ENCODE measurements at places on chromosomes 2 and 18.

DNA sequence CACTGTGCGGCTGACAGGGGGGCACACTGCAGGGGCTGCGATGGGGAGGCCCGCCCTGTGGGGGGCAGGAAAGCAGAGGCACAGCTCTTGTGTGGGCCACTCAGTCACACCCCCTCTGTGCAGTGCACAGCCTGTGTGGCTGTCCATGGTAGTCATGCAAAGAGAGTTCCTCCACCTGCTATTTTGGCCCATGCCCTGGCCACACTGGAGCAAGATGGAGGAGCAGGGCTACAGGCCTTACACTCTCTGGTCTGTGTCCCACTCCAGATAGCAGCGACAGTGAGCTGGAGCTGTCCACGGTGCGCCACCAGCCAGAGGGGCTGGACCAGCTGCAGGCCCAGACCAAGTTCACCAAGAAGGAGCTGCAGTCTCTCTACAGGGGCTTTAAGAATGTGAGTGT lies 28.5 kb upstream of the FAHD2A start:
- DNase-seq: no peak

DNA sequence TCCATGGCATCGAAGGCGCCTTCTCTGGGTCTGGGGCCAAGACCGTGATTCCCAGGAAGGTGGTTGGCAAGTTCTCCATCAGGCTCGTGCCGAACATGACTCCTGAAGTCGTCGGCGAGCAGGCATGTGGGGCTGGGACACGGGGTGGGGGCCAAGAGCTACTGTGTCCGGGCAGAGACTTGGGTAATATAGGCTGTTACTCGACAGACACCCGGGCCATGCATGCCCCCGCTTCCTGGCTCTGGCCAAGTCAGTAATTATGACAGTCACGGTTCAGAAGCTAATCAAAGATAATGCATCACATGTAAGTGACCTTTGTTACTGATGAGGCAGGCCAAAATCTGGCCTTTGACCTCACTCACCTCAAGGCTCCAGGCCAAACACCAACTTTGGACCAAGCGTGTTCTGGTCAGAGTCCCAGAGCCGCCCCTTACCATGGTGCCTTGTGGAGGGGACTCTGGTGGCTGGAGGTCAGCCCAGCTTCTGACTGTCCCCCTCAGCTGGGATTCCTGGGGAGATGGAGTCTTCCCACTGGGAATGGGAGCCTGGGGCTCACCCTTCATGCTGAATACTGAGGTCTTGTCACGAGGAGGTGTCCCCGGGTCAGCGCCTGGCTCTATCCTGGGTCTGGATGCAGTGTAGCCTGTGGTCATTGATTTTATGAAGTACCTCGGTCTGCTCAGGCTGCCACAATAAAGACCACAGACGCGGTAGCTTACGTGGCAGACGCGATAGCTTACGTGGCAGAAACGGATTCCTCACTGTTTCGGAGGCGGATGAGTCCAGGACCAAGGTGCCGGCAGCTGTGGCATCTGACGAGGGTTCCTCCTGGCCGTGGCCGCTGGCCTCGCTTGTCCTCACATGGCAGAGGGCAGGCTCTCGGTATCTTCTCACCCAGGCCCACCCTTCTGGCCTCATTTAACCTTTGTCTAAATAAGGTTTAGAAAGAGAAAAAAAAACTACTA lies 17.7 kb upstream of the CNDP1 start:
- DNase-seq: no peak

DNA sequence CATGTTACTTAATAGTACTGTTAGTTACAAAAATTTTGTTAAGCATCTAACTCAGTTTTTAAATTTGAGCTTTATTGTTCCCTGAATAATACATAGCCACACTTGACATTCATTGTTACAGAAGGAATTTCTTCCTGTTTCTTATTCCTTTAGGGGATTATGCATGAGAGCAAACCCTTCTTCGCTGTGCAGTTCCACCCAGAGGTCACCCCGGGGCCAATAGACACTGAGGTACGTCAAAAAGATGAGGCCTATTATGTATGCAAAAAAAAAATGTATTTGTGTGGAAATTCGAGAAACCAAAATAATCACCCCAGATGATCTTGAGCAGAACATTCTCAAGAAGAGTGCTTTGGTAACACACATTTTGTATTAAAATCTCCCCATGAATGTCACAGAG lies 36.3 kb downstream of the CPS1 start:
- DNase-seq: no peak

GRCh38 chr2:44947028-44947375 lies 5.5 kb downstream of the SIX3 start:
- no peak for DNase-seq

DNA sequence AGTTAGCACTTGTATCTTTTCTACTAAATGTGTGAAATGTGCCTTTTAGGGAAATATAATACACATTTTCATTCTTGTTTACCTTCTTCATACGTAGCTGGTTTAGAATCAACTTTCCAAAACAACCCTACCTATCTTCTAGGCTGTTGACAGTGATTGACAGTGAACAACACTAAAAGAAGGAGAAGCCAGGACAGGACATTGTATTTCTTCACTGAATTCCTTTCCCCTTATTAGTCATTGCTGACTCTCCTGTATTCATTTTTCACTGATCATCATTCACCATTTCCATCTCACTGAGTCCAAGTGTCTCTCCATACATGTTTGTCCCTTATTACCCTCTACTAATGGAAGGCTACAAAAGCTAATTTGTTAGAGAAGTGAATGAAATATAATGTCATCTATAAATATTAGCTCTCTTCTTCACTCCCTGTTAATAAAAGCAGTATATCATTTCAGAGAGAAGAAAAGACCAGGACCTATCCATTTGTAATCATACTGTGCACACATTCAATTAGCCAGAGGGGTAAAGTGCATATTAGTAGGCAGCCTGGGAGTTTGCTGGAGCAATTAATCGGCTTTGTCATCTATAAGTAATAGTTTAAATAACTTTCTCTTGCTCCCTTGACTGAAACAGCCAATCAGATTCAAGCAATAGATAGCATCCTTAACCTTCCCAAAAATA lies 192.5 kb upstream of the FOSL2 start:
- DNase-seq: peak; percentile 13

GRCh38 chr2:161010503-161011015 lies 149.7 kb upstream of the TANK start:
- DNase-seq: no peak

DNA sequence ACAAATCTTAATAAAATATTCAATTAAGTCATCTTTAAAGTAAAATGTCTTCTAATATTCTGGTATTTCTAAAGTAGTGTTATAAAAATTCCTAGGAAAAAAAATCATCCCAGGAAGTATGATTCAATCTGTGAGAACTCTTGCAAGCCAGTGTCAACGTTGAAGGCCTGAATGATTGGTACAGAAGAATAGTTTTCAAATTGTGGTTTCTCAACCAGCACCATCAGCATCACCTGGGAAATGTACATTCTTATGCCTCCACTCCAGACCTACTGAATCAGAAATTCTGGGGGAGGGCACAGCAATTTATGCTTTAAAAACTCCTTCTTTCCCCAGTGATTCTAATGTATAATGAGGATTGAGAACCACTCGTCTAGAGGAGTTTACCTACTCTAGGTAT lies 62.3 kb upstream of the C2orf15 start:
- no peak for DNase-seq

GRCh38 chr2:218260166-218260565 lies 649 bp upstream of the GPBAR1 start:
- no peak for DNase-seq

- no peak for DNase-seq
Observed at GRCh38 chr18:44725300-44726058, 44.8 kb downstream of the SETBP1 start.

- DNase-seq: peak; percentile 21
Observed at GRCh38 chr2:218400167-218400929, 680 bp downstream of the CTDSP1 start.

DNA sequence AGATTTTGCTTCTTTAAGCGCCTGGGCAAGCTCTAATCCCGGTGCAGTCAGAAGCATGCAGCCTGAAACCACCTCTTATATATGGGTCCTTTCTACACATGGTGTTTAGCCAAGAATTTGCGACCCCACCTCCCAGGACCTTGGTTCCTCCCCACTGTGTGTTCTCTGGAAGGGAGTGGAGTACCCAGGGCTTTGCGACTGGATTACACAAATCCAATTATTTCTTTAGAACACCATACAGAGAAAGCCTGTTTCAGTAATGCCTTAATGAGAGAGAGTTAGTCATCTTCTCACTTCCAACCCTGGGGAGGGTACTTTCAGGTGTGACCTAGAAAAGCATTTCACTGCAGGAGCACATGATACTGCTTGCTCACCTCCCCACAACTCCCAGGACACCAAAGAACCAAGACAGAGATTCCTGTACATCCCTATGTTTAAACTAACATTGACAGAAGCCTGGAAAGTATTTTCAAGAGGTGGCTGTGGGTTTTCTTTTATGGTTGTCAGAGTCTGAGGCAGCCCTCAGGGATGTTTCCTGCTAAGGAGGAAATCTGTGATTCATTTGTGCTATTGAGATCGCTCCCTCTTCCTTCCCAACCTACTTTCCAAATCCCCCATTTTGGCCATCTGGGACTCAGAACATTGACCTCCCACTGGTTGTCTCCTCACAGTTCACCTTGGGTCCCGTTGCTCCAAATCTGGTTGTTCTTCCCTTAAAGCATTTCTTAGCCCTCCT lies at the start of gene CAPN14:
CAPN14 (minus strand) TSS at position 51 of the 736 bp plus-strand sequence. CDS start 12,068 bp downstream, outside the sequence.
- DNase-seq: no peak

- no peak for DNase-seq
Observed at GRCh38 chr18:11523804-11524203, 85.6 kb upstream of the SLC35G4 start.

- no peak for DNase-seq
Observed at GRCh38 chr2:191151331-191151730, 537 bp upstream of the STAT4 start.

GRCh38 chr18:11040359-11040758 lies 109.0 kb downstream of the PIEZO2 start:
- DNase-seq: no peak

DNA sequence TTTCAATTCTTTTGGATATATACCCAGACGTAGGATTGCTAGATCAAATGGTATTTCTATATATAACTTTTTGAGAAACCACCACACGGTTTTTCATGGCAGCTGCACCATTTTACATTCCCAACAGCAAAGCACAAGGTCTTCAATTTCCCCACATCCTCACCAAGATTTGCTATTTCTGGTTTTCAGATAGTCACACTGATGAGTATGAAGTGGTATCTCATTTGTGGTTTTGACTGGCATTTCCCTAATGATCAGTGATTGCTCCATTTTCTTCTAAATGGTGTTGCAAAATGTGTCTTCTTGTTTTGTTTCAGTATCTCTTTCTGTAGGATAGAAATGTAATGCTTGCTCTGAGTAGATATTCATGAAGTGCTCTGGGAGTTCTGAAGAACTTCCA lies 52.0 kb downstream of the ANKRD44 start:
- no peak for DNase-seq

GRCh38 chr2:85439986-85440385 lies 21.5 kb downstream of the SH2D6 start:
- no peak for DNase-seq

DNA sequence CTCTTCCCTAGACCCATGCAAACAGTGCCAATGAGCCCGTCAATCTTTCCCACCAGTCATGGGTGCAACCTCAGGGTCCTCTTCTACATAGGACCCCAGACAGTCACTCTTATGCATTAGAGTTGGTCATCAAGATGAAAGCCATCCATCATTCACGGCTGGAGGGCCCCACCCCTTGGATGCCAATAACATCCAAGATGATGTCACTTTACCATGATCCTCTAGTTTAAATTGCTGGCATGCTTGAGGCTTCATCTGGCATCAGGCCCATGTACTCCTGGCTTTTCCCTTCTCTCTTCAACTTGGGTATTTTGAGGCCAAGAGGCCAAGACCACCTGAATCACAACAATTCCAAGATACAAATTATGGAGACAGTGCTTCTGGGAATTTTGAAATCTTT lies 91.1 kb upstream of the MAPK4 start:
- no peak for DNase-seq

DNA sequence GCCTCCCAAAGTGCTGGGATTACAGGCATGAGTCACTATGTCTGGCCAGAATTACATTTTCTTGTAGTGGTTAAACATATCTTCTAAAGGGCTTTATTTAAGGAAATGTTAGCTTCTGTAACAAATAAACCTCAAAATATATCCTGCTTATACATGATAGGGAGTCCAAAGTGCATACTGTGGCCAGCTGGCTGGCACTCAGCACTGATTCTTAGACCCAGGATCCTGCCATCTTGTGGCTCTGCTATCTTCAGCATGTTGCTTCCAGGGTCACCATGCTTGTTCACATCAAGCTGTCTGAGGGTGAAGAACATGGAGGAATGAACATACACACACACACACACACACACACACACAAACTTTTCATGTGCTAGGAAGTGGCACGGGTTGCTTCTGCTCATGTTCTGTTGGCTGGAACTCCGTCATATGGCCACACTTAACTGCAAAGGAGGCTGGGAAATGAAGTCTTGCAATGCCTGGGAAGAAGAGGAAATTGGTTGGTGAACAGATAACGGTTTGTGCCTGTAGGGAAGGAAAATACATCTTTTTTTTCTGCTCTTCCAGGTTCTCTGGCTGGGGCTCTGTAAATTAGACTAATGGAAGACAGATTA lies 40.0 kb downstream of the NPPC start:
- no peak for DNase-seq

DNA sequence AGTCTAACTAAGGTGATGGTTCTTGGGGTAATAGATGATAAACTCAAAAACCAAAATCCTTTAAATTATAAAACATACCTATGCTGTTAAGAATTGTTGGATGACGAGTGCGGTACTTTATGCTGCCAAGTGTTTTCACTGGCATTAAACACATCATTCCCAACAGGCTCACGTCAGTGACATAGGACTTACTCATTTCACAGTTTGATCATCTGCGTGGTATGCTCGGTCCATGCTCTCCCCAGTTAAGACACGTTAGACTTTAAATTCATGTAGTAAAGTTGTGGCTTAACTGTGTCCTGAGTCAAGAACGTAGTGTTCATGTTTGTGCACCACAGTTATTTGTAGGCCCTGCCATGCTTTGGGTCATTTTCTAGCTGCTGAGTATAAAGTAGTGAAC lies 125.6 kb upstream of the MYT1L start:
- DNase-seq: no peak

DNA sequence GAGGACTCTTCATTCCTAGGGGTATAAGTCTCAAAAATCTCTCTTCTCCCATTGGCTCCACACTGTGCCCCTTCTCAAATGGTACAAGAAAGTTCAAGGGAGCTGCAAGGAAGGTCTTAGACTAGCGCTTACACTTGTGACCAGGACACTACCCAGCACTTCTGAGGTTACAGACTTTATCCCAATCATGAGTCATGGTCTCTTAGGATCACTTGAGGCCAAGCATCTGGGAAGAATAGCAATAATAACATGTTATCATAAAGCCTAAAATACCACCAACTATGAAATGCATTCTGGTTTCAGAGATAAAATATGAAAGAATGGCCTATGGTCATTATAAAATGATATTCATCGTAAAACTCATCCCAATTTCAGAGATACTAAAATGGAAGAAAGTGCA lies 309.9 kb upstream of the PKDCC start:
- no peak for DNase-seq

GRCh38 chr18:25251068-25251467 lies 100.9 kb downstream of the ZNF521 start:
- no peak for DNase-seq

- no peak for DNase-seq
Observed at GRCh38 chr18:7089369-7089768, 28.2 kb downstream of the LAMA1 start.

Measured in NCI-H146 (cell line).